NCI-H526 treated with DMSO at 0.1 percent for 48 hours (cell line): ENCODE measurements at places on chromosomes 12 and 14.

GRCh38 chr12:114555451-114555850, 128.5 kb downstream of the TBX3 start:
- no peak for DNase-seq

DNA sequence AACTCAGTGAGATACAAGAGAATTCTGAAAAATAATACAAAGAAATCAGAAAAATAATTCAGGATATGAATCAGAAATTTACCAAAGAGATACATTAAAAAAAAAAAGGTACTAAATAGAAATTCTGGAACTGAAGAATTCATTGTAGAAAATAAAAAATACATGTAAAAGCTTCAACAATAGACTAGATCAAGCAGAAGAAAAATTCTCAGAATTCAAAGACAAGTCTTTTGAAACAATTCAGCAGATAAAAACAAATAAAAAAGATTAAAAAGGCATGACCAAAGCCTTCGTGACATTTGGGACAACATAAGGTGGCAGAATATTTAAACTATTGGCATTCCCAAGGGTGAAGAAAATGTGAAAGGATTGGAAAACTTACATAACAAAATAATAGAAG, 133.1 kb upstream of the CNOT2 start:
- no peak for DNase-seq

- DNase-seq, result no peak
Measured at GRCh38 chr14:26328791-26329190, 269.0 kb downstream of the NOVA1 start.

GRCh38 chr12:65121956-65122469, 908 bp upstream of the WIF1 start:
- DNase-seq, result no peak

- peak; percentile 81 for DNase-seq
Measured at GRCh38 chr12:71664411-71665089, 449 bp downstream of the THAP2 start.

DNA sequence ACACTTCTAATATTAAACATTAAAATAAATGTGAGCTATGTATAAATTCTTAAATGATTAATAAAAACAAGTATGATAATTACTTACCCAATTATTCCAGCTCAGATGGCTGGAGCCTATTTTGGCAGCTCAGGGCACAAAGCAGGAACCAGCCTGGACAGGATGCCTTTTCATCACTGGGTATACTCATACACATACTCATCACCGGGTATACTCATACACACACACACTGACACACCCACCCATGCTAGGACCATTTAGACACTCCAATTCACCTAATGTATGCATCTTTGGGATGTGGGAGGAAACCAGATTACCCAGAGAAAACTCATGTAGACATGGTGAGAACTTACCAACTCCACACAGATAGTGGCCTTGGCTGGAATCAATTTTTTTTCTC, 57.9 kb upstream of the CNOT2 start:
- DNase-seq, result no peak

DNA sequence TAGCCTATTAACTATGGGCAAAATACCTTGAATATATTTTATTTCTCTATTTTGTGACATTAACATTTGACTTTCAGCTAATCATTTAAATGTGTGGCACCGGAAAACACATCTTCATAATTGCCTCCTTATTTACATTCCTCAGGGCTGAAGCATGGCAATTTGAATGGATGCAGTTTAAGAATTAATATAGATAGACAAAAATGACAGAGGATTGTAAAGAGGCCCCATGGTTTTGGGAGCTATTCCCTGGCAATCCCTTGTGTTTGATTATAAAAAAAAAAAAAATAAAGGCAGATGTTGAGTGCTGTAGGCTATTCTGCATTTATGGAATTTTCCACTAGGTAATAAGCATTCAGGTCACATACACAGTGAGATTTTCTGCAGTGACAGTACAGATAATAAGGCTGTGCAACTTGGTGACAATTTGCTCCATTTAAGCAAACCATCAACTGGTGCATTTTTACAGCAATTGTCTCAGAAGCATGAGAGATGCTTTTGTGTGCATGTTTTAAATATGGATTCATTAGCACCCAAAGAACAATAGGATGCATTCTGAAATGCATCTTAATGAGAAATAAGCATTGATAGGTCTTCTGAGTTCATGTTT, 123.2 kb upstream of the SLC38A4 start:
- DNase-seq, result no peak
